ENCODE measurements at places on chromosomes 13 and 19. TPM values are rescaled to one million over a fixed set of nuclear protein-coding genes. Genes with fewer than 3 reads are reported as not detected.

Gene CGB1
- total RNA-seq, result not detected

Gene TTYH1
- total RNA-seq, result not detected

Gene ZNF264
- 31.3 TPM for total RNA-seq

Gene FLT1
- total RNA-seq, result 2.0 TPM

Gene NMRK2
- not detected for total RNA-seq

Gene C19orf18
- total RNA-seq, result 0.64 TPM

Gene SGCG
- total RNA-seq, result not detected

Gene ERICH6B
- total RNA-seq, result not detected

Gene THSD8
- total RNA-seq, result not detected

Gene GFY
- total RNA-seq, result not detected

Gene OSCAR
- not detected for total RNA-seq

Gene C19orf33
- not detected for total RNA-seq

Data from cardiac ventricle fibroblast (primary cell).